Activated T-cell treated with anti-CD3 and anti-CD28 coated beads for 4 hours (primary cell): ENCODE measurements at places on chromosomes 1 and 21.

DNA sequence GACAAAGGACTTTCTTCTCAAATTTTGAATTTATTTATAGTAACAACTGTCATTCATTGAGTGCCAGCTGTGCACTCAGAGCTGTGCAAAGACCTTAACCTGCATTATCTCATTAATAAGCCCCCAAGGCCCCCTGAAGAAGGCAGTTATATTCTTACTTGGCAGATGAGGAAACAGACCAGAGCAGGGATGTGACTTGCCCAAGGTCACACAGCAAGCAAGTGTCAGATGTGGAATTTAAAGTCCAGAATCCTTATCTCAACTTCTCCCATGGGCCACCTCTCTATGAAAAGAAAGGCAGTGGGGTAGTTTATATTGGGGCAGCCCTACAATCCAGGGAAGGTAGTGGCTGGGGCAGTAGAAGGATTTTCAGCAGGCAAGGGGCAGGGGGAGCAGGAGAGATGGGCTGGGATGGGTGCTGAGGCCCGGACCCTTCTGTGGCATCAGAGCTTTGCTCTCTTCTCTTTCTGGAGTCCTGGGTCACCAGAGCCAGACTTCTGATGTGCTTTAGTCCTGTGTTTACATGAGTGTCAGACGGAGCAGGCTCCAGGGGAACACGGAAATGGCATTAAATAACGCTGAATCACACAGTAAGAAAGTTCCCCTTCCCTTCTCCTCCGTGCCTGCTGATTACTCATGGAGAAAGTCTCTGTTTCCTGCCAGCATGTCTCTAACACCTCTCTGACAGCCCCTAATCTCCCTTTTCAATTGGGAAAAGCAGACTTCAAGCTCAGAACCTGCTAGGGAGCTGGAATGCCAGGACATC, 39.5 kb downstream of the EPHB2 start:
- no peak for DNase-seq

GRCh38 chr1:219699870-219700269, 87.0 kb upstream of the ZC3H11B start:
- DNase-seq: no peak

- no peak for DNase-seq
Observed at GRCh38 chr1:201718346-201719202, 110.4 kb upstream of the IPO9 start.

DNA sequence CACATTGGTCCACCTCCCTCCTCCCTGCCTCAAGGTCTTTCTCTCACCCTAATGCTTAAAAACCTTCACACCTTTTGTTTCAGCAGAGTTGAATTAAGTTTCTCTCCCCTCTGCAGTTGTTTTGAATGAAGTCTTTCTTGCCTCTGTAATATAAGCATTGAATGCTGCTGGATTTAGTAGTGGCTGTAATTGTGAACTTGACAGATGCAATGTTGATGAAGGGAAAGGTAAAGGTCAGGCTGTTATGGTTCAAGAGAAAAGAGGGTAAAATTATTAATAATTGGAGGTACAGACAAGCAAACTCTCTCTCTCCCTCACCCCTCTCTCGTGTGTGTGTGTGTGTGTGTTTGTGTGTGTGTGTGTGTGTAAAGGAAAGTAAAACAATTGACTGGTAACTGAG, 509.8 kb downstream of the AMY1C start:
- no peak for DNase-seq
